ENCODE measurements at places on chromosomes 11 and 22. TPM values are rescaled to one million over a fixed set of nuclear protein-coding genes. Genes with fewer than 3 reads are reported as not detected.

- H3K27ac ChIP-seq: no peak overlapping the region
- H3K27me3 ChIP-seq: no peaks in the 10 kb centered on the region
- H3K36me3 ChIP-seq: no peaks in the 10 kb centered on the region
- DNase-seq: no peak
Measured at GRCh38 chr11:79052544-79052943, 388.3 kb downstream of the TENM4 start.

- DNase-seq: no peak
- no peak overlapping the region for H3K4me3 ChIP-seq
- no peak overlapping the region for H3K27ac ChIP-seq
- H3K36me3 ChIP-seq: no peaks in the 10 kb centered on the region
Measured at GRCh38 chr22:47376901-47377505, 614.6 kb downstream of the TBC1D22A start.

DNA sequence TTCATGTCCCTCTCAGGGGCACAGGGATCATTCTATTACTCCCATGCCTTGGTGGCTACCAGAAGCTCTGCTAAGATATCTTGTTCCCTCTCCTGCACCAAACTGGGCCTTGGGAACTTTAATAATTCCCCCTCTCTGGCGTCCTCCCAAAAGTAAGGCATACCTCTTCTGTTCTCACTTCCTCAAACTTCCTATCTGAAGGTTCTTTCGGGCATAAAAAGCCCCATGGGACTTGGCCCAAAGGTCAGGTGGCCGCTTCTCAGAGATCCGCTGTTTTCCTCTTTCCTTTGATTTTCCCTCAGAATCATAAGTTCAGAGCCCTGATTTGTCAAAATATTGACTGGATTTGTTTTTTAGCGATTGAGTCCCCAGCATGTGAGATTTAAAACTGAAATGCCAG lies 13.0 kb downstream of the POLD3 start:
- H3K36me3 ChIP-seq: no peaks in the 10 kb centered on the region
- no peaks in the 10 kb centered on the region for H3K27me3 ChIP-seq
- no peak for DNase-seq
- no peaks in the 10 kb centered on the region for H3K4me1 ChIP-seq

GRCh38 chr11:32538804-32539203 lies 44.8 kb upstream of the EIF3M start:
- no peaks in the 10 kb centered on the region for H3K4me1 ChIP-seq
- no peak overlapping the region for H3K27ac ChIP-seq
- no peak for DNase-seq
- no peaks in the 10 kb centered on the region for H3K27me3 ChIP-seq
- H3K36me3 ChIP-seq: no peaks in the 10 kb centered on the region

- H3K36me3 ChIP-seq: no peaks in the 10 kb centered on the region
- H3K27ac ChIP-seq: no peak overlapping the region
- no peak overlapping the region for H3K4me3 ChIP-seq
- no peak for DNase-seq
Measured at GRCh38 chr11:7422544-7423331, 62.6 kb upstream of the OLFML1 start.

DNA sequence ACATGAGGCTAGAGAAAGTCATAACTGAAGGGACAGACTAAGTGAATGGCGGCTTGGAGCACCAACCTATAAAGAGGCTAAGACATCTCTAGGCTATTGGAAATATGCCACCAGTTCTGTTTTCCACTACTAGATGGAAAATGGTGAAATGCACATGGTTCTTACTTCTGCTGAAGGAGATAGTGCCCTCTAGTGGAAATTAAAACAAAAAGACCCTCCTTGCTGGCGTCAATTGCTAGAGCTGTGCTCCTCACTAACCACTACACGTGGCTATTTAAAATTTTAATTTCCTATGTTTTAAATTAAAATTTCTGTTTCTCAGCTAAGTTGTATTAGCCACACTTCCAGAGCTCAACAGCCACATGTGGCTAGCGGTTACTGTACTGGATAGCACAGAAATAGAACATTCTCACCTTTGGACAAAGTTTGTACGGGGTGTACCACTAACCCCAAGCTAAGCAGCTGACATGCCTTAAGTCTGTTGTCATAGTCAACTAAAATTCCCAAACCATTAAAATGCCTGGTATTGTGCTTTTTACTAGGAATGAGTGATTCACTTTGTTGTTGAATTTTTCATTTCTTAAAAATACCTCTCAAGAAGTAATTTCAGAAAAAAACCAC lies 34.1 kb upstream of the CALCA start:
- H3K27me3 ChIP-seq: no peaks in the 10 kb centered on the region
- DNase-seq: peak; percentile 45
- H3K27ac ChIP-seq: no peak overlapping the region
- H3K4me3 ChIP-seq: no peak overlapping the region
- H3K4me1 ChIP-seq: no peaks in the 10 kb centered on the region

Gene KCNJ4
- 0.50 TPM for total RNA-seq

Gene MYH9
- 188 TPM for total RNA-seq

DNA sequence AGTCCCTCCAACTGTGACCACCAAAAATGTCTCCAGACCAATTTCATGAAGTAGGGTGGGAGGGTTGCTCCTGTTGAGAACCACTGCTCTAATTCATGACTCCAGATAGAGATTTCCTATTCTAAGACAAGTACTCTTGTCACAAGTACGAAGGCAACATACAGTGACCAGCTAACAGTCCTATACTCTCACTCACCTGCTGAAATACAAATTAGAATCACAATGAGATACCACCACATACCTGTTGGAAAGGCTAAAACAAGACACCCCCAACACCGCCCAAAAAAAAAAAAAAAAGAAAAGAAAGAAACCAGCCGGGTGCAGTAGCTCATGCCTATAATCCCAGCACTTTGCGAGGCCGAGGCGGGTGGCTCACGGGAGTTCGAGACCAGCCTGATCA lies 310.5 kb downstream of the SWAP70 start:
- H3K4me3 ChIP-seq: no peak overlapping the region
- no peak overlapping the region for H3K27ac ChIP-seq
- H3K36me3 ChIP-seq: no peaks in the 10 kb centered on the region
- H3K27me3 ChIP-seq: no peaks in the 10 kb centered on the region
- DNase-seq: no peak

Gene SIRT3
- total RNA-seq: 11.2 TPM

DNA sequence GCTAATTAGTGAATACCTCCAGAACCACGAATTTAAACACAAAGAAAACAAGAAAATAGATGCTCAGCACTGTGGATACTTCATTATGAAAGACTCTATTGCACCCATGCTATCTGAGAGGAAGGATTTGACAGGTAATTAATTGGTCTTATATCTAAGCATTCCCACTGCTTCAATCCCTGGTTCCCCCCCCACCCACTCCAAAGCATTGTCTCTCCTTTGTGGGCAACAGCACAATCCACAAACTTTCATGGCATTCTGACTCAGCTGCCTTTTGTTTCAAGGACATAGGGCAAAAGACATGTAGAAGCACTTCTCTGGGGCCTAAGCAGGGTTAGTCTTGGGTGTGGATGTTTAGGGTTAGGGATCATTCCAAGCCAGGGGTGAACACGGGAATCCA lies 551.4 kb downstream of the BUD13 start:
- no peaks in the 10 kb centered on the region for H3K27me3 ChIP-seq
- no peak overlapping the region for H3K27ac ChIP-seq
- H3K4me1 ChIP-seq: no peaks in the 10 kb centered on the region

Gene USH1C
- total RNA-seq: 58.8 TPM

DNA sequence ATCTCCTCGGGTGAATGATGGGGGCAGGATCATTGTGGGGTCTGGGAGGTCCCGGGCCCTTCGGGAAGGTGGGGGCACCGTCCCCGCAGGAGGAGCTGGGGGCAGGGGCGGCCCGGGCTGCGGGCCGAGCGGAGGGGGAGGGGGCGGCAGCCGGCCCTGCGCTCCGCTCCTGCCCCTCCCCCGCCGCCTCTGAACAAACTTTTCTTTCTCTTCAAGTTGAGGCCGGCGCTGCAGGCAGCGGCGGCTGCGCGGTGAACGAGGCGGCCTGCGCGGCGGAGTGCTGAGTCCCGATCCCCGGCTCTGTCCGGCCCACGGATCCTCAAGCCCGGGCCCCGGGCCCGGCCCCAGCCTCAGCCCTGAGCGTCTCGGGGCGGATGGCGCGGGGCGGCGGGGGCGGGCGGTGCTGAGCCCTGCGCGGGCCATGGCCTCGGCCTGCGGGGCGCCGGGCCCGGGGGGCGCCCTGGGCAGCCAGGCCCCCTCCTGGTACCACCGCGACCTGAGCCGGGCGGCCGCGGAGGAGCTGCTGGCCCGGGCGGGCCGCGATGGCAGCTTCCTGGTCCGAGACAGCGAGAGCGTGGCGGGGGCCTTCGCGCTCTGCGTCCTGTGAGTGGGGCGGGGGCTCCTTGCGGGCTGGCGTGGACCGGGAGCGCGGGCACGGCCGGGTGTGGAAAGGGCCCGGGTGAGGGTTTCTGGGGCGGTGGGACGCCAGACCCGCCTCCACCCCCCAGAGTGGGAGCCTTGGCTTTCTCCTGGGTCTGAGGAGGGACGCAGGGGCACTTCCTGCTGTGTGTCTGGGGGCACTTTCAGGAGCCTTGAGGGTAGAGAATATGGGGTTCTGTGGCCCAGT lies at the start of gene INPPL1:
INPPL1 (plus strand) TSS at position 204 of the 847 bp plus-strand sequence; CDS start at position 422, 218 bp downstream.
- H3K27me3 ChIP-seq: no peaks in the 10 kb centered on the region
- peak; percentile 87 for DNase-seq
- peak within 1 kb of the TSS; percentile 97 for H3K27ac ChIP-seq
- H3K4me3 ChIP-seq: peak within 1 kb of the TSS; percentile 88
- H3K4me1 ChIP-seq: peaks cover 20% of the 10 kb centered on the region

Gene XNDC1N
- 9.7 TPM for total RNA-seq

Gene EXPH5
- 4.5 TPM for total RNA-seq

GRCh38 chr11:134322553-134322952 lies 9.2 kb upstream of the GLB1L2 start:
- H3K27ac ChIP-seq: no peak overlapping the region
- no peak for DNase-seq
- no peaks in the 10 kb centered on the region for H3K4me1 ChIP-seq
- H3K27me3 ChIP-seq: no peaks in the 10 kb centered on the region
- H3K4me3 ChIP-seq: no peak overlapping the region

Gene GLB1L2
- total RNA-seq: 3.9 TPM

DNA sequence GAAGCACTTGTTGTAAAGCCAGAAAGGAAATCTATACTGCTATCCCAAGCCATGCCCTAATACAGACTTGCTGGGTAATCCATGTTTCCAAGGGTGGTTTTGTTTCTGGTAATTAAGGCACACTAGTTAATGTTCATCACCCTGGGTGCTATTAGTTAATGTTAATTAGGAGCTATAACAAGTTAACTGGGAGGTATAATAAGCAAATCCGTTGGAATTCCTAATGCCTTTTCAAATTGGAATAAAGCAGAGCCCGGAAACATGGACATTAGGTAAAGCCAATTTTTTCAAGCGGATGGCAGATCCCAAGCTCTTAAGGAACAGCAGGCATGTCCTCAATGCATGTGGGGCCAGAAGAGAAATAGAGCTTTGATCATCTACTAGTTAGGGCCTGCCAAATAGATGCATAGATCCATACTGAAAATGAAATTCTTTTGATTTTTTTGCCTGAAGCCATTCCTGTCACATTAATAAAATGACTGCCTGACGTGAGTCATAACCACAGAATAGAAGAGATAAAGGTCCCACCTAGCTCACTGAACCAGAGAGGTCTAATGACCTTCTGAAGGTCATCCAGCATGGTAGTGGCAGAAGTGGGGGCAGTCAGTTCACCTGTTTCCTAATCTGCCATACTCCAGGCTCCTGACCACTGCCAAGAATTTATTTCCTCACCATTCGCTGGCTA lies 28.5 kb upstream of the CCDC34 start:
- no peak overlapping the region for H3K4me3 ChIP-seq
- peak overlapping the region; percentile 82 for H3K27ac ChIP-seq
- H3K27me3 ChIP-seq: no peaks in the 10 kb centered on the region
- peaks cover 76% of the 10 kb centered on the region for H3K4me1 ChIP-seq
- DNase-seq: no peak
- no peaks in the 10 kb centered on the region for H3K36me3 ChIP-seq

DNA sequence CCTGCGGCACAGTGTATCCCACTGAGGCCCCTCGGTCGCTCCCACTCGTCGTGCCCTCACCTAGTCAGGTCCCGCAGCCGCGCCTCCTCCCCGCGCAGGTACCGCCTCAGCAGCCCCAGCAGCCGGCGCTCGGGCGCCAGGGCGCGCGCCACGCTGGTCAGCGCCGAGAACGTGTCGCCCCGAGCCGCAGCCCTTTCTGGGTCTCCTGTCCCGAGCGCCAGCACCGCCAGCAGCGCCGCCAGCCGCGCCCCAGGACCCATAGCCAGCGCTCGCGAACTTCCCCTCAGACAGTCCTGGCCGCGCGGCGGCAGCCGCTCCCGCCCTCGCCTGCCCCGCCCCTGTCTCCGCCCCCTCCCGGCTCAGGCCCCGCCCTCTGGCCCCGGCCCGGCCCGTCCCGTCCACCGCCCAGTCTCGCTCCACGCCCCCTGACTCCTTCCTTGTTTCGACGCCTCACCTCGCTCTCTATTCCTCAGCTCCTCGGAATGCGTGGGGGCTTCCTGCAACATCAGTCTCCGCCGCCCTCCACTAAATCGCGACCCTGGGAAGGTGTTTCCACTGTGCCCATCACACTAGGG lies at the start of gene P4HA3:
P4HA3 (minus strand) TSS at position 289 of the 575 bp plus-strand sequence; CDS start at position 260, 29 bp downstream.
- no peaks in the 10 kb centered on the region for H3K36me3 ChIP-seq
- peaks cover 21% of the 10 kb centered on the region for H3K27me3 ChIP-seq
- peak; percentile 78 for DNase-seq
- no peak within 1 kb of the TSS for H3K27ac ChIP-seq
- H3K4me1 ChIP-seq: no peaks in the 10 kb centered on the region

Gene SIK3
- total RNA-seq: 17.7 TPM

DNA sequence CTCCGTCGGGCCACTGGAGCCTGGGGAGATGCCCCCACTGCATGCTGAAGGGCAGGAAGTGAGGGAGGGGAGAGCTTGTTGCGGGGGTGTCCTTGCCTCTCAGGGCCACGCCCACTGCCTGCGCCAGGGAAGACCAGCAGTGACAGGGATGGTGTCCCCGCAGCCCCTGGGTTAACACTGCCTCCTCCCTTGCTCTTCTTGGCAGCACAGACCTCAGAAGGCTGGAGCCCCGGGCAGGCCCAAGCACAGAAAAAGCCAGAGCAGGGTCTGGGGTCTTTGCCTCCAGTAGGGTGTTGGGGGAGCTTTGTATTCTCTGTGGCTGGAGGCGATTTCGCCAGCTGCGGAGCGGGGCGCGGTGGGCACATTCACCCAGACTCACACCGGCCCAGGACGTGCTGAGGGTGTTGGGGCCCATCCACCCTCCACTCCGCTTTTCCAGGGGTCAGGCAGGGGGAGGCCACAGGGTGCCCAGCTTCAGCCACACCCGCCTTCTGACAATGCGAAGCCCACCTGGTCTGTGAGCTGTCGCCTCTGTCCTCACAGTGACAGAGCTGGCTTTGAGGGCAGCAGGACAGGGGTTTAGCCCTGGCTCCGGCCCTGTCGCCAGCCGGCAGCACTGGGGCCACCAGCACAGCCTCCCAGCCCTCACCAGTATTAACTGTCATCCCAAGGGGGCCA lies 83.7 kb downstream of the CDKN1C start:
- H3K27ac ChIP-seq: no peak overlapping the region
- H3K4me1 ChIP-seq: peaks cover 21% of the 10 kb centered on the region
- DNase-seq: no peak
- H3K36me3 ChIP-seq: no peaks in the 10 kb centered on the region
- H3K4me3 ChIP-seq: no peak overlapping the region

GRCh38 chr11:132632641-132633124 lies 899.6 kb downstream of the OPCML start:
- H3K27me3 ChIP-seq: no peaks in the 10 kb centered on the region
- H3K4me3 ChIP-seq: no peak overlapping the region
- peak overlapping the region; percentile 76 for H3K27ac ChIP-seq
- no peaks in the 10 kb centered on the region for H3K36me3 ChIP-seq

Measured in hepatocyte (in vitro differentiated cells).